ENCODE measurements at places on chromosomes 7 and 10. TPM values are rescaled to one million over a fixed set of nuclear protein-coding genes. Genes with fewer than 3 reads are reported as not detected.

DNA sequence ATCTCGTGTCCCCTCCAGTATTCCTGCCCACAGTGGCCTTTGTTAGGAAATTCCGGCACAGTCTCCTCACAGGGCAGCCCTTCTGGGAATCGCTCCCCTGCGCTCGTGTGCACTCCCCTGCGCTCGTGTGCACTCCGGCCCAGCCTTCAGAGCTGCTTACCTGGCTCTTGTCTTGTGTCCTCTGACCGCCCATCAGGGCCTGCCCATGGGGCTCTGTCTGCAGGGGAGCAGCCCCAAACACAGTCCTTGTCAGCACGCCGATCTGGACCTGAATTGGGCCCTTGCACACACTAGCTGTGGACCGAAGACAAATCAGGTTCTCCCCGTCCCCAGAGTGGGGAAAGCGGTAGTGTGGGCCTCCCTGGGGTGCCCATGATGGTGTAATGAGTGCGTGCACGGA is 179.4 kb downstream of the CUX1 start:
- DNase-seq = no peak

DNA sequence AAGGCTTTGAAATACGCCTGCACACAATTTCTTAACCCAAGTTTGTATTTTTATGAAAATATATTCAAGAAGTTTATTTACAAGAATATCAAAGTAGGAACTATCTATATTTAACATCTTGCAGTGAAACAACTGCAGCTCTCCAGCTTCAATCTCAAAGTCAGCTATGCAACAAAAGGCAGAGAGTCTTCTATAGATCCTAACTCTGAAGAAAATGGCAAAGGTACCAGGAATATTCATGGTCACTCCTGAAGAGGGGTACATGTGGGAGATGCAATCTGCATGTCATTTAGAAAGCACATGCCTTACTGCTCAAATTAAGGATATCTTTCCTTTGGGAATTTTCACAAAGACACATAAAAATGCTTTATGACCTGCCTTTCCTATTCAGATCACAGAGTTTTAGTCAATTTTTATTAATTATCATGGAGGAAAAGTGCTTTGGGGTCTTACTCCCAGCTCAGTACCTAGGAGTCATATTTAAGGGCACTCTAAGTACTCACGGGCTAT is 1.5 kb downstream of the ANK3 start:
- no peak for DNase-seq

DNA sequence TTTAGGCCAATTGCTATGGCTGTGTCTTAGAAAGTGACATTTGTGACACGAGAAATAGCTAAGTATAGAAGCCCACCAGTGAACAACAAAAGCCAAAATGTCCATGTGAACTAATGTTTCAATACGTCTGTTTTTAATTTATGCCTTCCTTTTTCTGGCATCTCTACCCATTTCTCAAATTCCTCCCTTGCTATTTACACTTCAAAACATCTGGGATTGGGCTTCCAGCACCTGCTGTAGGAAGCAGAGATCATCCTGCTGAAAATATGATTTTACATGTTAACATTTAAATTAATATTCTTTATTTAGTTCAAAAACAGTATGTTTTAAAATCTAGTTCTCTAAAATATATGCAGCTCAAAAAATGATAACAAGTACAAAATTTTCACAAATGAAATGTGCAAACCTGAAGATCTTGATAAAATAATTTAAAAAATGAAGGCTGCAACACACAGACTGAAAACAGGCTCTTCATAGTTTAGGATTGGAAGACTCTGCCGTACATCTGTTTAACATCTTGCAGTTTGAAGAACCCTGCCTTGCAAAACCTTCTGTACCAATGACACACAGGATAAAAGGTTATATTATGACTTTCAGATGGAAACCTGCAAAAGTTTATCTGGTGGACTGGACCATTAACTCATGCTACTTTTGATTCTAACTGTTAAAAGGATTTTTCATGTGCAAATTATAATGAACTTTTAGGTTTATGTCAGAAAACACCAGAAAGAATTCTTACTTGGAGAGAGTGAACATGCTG is 408.4 kb downstream of the SUGCT start:
- DNase-seq = no peak

GRCh38 chr7:18177815-18178660 is 150.4 kb upstream of the PRPS1L1 start:
- DNase-seq = peak; percentile 53

- DNase-seq = no peak
Measured at GRCh38 chr10:73953665-73954064, 42.7 kb downstream of the PLAU start.

DNA sequence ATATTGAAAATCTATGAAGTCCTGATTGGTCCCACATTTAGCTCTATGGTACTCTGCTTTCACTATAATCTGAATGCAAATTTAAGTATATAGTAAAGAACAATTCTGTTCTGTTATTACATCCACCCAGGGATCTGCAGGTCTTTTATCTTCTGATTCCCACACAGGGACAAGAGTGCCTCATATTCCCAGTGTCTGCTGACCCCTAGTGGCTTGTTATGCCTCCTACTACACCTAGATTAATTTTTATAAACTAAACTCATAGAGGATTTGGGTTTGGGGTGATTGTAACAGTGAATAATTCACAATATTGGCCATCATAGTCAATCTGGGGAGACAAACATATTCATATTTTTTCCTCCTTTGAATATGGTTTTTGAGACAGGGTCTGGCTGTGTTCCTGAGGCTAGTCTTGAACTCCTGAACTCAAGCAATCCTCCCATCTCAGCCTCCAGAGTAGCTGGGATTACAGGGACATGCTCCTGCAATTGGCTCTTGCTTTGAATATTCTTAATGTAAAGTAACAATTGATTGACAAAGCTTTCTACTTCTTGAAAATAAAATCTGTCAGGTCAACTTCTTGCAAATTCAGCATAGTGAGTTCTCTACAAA is 282.1 kb downstream of the KCND2 start:
- peak; percentile 45 for DNase-seq

- DNase-seq = peak; percentile 7
Measured at GRCh38 chr10:94546901-94547185, 1.3 kb downstream of the HELLS start.

DNA sequence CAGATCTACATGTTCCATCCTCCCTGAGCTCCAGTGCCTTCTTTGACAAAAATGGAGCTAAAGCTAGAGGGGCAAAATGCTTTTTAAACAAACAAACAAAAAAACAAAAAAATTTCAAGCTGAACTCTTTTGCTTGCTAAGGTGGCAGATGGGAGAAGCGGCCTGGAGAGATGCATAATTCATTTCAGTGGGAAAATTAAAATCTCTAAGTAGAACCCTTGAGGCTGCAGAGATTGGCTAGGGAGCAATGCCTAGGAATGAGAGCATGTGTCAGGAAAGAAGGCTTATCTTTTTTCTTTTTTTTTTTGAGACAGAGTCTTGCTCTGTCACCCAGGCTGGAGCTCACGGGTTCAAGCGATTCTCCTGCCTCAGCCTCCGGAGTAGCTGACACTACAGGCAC is 46.4 kb upstream of the SAMD8 start:
- no peak for DNase-seq

COMTD1 gene
- 46.3 TPM for total RNA-seq

AGMO gene
- total RNA-seq = not detected

ECHDC3 gene
- 8.5 TPM for total RNA-seq

FAM180A gene
- total RNA-seq = not detected

Measured in GM12878 (cell line).